ENCODE measurements at places on chromosomes 5 and 9.

- DNase-seq, result no peak
Observed at GRCh38 chr5:165834891-165835290, 2329.5 kb downstream of the MAT2B start.

- DNase-seq, result peak; percentile 65
Observed at GRCh38 chr9:82117026-82117811, 128.6 kb downstream of the SPATA31D1 start.

- no peak for DNase-seq
Observed at GRCh38 chr5:117731446-117731845, 1156.8 kb upstream of the SEMA6A start.

- peak; percentile 2 for DNase-seq
Observed at GRCh38 chr5:149731332-149731616, 1.2 kb downstream of the PPARGC1B start.

- DNase-seq, result no peak
Observed at GRCh38 chr5:141515141-141515540, 26.3 kb downstream of the PCDHGC5 start.

GRCh38 chr5:174825587-174825986 lies 101.2 kb downstream of the MSX2 start:
- peak; percentile 82 for DNase-seq

DNA sequence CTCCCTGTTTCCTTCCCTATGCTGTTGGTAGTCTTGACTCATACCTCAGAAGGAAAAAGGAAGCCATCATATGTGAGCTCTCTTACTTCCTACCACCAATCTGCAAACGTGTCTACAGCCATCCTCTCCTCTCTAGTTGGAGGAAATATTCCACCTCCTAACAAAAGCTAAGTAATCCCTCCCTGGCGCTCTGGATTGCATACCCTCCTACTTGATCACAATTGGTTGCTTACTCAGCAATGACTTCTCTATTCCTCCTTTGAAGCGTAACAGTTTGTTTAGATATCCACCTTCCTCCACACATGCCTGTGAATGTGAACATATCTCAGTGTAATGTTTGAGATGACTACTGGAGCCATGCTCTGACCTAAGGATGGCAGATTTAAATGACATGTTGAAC lies 18.2 kb downstream of the RUSC2 start:
- DNase-seq, result no peak

DNA sequence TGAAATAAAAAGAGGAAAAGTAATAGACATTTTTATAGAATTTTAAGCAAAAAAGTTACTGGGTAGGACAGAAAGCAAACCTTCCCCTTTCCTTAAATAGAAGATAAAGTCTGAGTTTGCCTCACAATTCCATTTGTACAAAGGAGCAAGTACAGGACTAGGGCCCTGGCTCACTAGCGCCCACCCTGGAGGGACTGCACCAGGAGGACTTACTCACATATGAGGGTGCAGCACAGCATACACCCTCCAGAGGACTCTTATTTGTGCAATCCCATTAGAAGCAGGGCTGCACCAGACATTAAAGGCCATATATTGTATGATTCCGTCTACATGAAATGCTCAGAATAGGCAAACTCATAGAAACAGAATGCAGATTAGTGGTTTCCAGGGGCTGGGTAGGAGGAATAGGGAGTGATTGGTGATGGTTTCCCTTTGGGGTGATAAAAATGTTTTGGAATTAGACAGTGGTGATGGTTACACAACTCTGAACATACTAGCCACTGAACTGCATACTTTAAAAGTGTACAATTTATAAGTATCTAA lies 4.5 kb downstream of the REEP5 start:
- DNase-seq, result peak; percentile 55

- no peak for DNase-seq
Observed at GRCh38 chr9:76502746-76503145, 43.8 kb downstream of the GCNT1 start.

DNA sequence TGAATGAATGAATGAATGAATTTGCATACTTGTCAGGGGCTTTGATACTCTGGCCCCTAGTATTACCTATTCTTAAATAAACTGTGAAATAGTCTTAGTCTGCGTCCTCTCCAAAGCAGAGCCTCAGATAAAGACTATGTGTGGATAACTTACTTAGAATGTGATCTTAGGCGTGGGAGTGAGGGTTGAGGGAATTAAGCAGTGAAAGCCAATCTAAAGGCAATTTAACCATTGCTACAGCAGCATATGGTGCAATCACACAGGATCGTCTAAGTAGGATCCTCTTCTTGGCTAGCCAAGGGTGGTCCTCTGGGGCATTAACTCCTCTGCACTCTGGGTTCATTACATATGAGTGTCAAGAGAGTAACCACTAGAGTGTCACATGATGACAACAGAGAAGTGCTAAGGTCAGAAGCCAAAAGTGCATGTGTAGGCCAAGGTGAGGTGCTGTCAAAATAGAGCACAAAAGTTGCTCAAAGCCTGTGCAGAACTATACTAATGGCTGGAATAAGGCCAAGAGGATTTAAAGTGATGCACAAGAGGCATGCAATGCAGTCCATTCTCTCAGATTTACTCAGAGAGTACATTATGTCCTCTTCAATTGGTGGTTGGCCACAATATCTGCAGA lies 274.4 kb upstream of the SEMA6A start:
- DNase-seq, result no peak

DNA sequence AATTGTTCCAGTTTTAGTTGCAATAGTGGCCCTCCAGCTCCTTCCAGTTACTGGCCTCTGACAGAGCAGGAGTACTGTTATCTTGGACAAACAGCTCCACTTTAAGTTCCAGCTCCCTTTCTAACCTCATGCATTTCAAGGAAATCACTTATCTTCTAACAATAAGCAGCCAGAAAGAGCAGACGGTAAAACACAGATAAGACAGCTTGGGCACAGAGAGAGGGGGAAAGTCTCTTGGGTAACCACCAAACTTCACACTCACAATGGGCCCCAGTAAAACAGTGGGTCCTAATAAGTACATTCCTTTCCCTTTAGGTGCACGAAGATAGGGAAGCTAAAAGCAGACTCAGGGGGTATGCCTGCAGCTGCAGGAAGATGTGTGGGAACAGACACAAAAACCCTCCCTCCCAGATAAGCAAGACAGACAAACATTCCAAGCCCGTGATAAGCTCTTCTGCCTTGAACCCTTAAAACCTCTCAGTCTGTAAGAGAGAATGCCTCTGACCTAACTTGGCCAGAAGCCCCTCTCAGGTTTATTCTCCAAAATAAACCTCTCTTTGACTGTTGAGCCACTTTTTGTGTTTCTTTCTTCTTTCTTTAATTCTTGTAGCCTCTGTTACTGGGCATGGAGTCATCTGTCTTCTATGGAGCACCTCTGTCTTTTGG lies 30.8 kb downstream of the OR1J1 start:
- DNase-seq, result peak; percentile 23

DNA sequence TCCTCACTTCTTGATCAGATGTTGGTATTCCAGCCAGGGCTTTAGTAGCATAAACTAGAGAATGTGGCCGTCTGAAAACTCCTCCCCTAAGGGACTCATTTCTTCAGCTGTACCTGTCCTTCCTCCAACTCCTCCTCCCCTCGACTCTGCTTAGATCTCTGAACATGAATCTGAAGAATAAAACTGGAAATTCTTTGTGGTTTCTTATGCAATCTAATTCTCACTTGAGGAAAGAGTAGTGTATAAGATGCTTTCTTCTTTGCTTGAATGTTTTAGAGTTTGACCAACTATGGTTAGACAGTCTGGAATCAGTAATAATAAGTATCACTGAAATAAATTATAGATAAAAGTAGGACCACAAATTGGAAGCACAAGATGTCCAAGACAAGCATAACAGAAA lies 128.5 kb downstream of the LRRC70 start:
- DNase-seq, result no peak

DNA sequence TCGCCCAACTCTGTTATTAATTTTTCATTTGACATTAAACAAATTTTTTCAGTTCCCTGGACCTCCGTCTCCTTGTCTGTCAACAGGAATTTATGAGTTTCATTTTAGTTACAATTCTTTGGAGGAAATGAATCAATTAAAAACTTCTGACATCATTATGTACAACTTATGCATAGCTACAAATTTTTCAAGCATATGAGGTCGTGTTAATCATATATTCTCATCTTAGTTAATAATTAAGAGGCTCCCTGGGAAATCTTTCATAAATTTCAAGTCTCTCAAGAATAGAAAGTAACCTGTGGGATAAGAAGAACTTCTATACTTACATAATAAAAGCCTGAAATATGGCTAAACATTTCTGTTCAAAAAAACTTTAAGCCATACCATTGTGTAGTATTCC lies 3.4 kb downstream of the UGT3A1 start:
- no peak for DNase-seq

- no peak for DNase-seq
Observed at GRCh38 chr5:38556088-38556598, 303 bp downstream of the LIFR start.

- peak; percentile 99 for DNase-seq
Observed at GRCh38 chr5:122129306-122129705, at the start of gene ZNF474. TSS of gene ZNF474 (plus strand) at chr5:122129546. CDS start at chr5:122151991, 22,445 bp downstream.

DNA sequence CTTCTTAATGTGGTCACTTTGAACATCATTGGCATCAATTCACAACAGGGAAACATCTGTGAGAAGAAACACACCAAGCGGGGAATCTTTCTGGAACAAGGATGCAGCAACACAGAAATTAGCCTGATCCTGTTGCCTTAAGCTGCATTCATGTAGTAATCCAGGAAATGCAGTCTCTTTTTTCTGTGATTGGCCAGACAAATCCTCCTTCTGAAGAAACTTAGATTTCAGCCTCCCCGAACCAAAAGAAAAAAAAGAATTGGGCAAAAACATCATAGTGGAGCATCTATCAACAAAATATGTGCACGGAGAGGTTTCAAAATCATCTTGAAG lies 7.2 kb upstream of the XPA start:
- DNase-seq, result no peak

- peak; percentile 74 for DNase-seq
Observed at GRCh38 chr9:21559402-21560280, 77.5 kb upstream of the IFNE start.

Data from fibroblast of skin of right biceps (primary cell).